ENCODE measurements at places on chromosomes 3 and 15. TPM values are rescaled to one million over a fixed set of nuclear protein-coding genes. Genes with fewer than 3 reads are reported as not detected.

DNA sequence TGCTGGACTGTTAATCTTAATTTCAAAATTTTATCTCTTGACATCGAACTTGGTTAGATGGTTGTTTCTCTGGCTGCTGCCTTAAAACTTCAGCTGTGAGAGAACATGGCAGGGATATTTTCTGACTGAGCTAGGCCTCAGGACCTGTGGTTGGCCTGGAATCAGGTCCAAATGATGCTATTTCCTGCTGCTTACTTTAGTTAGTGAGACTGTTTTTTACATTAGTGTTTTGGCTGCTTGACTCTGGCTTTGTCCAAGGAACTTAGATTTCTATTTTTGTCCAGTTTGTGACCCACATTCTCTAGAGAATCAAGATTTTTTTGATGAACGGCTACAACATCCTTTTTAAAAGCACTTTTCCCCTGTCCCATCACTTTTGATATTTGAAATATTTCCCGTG, 497.9 kb upstream of the SGO1 start:
- DNase-seq = no peak

GRCh38 chr3:28915741-28916500, 364.9 kb upstream of the RBMS3 start:
- DNase-seq = peak; percentile 29

- no peak for DNase-seq
These were observed 37.9 kb upstream of the DLG1 start for GRCh38 chr3:197336348-197336747.

- DNase-seq = no peak
These were observed 355.2 kb upstream of the AZI2 start for GRCh38 chr3:28703843-28704242.

ROBO1 gene
- 33.9 TPM for total RNA-seq

HYAL3 gene
- total RNA-seq = 4.3 TPM
